ENCODE measurements at places on chromosomes 11 and 22. TPM values are rescaled to one million over a fixed set of nuclear protein-coding genes. Genes with fewer than 3 reads are reported as not detected.

The TMEM191C gene
- total RNA-seq: 1.2 TPM

The SYNGR1 gene
- 3.7 TPM for total RNA-seq

The AGBL2 gene
- total RNA-seq: 0.86 TPM

The RIMBP3B gene
- not detected for total RNA-seq

DNA sequence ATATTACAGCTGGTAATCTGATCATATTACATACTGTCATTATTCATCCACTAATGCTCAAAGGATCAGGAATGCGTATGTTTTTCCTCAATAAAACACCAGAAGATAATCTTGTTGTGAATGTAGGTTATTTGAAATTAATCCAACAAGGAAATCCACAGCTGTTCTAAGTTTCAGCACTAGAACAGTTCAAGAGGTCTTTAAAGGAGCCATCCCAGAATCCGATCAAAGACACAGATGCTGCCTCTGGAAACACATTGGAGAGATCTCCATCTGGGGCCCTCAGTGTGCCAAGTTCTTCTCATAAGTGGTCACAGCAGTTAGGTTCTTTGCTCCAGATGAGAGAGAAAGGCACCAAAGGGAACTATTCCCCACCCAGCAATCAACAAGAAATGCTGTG lies 1955.1 kb upstream of the RAG2 start:
- H3K36me3 ChIP-seq: no peaks in the 10 kb centered on the region
- no peak overlapping the region for H3K4me3 ChIP-seq
- H3K4me1 ChIP-seq: no peaks in the 10 kb centered on the region
- no peaks in the 10 kb centered on the region for H3K27me3 ChIP-seq
- no peak for DNase-seq

The APOBEC3G gene
- total RNA-seq: 5.1 TPM

- H3K4me3 ChIP-seq: no peak overlapping the region
- H3K27ac ChIP-seq: no peak overlapping the region
- no peaks in the 10 kb centered on the region for H3K27me3 ChIP-seq
- no peaks in the 10 kb centered on the region for H3K4me1 ChIP-seq
Observed at GRCh38 chr11:16956538-16957153, 57.6 kb downstream of the PLEKHA7 start.

GRCh38 chr11:57430952-57431351 lies 4.0 kb upstream of the SLC43A3 start:
- H3K36me3 ChIP-seq: no peaks in the 10 kb centered on the region
- H3K27me3 ChIP-seq: peaks cover 9% of the 10 kb centered on the region
- DNase-seq: no peak
- H3K4me1 ChIP-seq: peaks cover 12% of the 10 kb centered on the region

GRCh38 chr11:89490981-89491690 lies at the start of gene NOX4:
NOX4 (minus strand) TSS chr11:89491375; CDS start chr11:89491246, 129 bp downstream.
- no peaks in the 10 kb centered on the region for H3K36me3 ChIP-seq
- H3K27ac ChIP-seq: peak within 1 kb of the TSS; percentile 98
- DNase-seq: peak; percentile 89
- no peaks in the 10 kb centered on the region for H3K27me3 ChIP-seq
- peaks cover 34% of the 10 kb centered on the region for H3K4me1 ChIP-seq
- peak within 1 kb of the TSS; percentile 96 for H3K4me3 ChIP-seq

The MAPK8IP2 gene
- total RNA-seq: 0.37 TPM

DNA sequence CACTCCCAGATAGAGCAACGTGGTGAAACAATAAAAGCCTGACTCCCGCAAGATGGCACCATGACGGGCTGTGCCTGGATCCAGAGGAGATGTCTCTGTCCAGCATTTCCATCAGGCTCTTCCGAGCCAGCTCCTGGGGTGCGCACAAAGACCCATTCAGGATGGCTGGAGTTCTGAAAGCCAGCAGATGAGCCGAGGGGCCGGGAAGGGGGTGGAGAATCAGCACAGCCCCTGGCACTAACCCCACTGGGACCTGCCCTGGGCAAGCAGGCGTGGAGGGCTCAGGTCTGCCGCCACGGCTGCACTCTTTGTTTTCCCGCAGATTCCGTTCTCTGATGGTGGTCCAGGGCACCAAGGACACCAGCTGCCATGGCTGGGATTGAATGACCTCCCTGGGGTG lies 97.2 kb upstream of the BLID start:
- H3K27ac ChIP-seq: no peak overlapping the region
- peaks cover 12% of the 10 kb centered on the region for H3K4me1 ChIP-seq
- no peaks in the 10 kb centered on the region for H3K36me3 ChIP-seq
- DNase-seq: no peak

GRCh38 chr11:74754507-74755252 lies 6.0 kb downstream of the RNF169 start:
- H3K4me1 ChIP-seq: peaks cover 46% of the 10 kb centered on the region
- no peaks in the 10 kb centered on the region for H3K27me3 ChIP-seq
- H3K27ac ChIP-seq: peak overlapping the region; percentile 86
- H3K4me3 ChIP-seq: peak overlapping the region; percentile 14
- H3K36me3 ChIP-seq: no peaks in the 10 kb centered on the region

The DENND6B gene
- total RNA-seq: 2.9 TPM

GRCh38 chr22:39845529-39845928 lies 48.0 kb downstream of the ENTHD1 start:
- peaks cover 2% of the 10 kb centered on the region for H3K27me3 ChIP-seq
- H3K36me3 ChIP-seq: no peaks in the 10 kb centered on the region
- no peak for DNase-seq
- no peak overlapping the region for H3K27ac ChIP-seq
- no peaks in the 10 kb centered on the region for H3K4me1 ChIP-seq

The TMPRSS4 gene
- total RNA-seq: not detected

The LINC01488 gene
- not detected for total RNA-seq

DNA sequence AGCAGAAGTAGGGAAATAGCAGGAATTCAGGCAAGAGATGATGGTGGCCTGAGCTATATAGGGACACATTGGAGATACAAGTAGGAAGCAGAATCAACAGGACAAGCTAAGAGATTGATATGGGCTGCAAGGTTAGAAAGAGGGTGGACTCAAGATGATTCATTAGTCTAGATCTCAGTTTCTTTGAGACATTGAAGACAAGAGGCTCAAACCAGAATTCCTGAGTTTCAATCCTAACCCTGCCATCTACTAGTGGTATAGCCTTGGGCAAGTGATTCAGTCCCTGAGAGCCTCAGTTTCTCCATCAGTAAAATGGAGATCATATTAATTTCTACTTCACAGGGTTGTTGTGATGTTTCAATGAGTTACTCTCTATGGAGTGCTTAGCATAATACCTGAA lies 53.1 kb upstream of the NAV2 start:
- H3K4me3 ChIP-seq: no peak overlapping the region
- no peak for DNase-seq
- H3K27me3 ChIP-seq: no peaks in the 10 kb centered on the region
- H3K36me3 ChIP-seq: no peaks in the 10 kb centered on the region
- no peak overlapping the region for H3K27ac ChIP-seq

DNA sequence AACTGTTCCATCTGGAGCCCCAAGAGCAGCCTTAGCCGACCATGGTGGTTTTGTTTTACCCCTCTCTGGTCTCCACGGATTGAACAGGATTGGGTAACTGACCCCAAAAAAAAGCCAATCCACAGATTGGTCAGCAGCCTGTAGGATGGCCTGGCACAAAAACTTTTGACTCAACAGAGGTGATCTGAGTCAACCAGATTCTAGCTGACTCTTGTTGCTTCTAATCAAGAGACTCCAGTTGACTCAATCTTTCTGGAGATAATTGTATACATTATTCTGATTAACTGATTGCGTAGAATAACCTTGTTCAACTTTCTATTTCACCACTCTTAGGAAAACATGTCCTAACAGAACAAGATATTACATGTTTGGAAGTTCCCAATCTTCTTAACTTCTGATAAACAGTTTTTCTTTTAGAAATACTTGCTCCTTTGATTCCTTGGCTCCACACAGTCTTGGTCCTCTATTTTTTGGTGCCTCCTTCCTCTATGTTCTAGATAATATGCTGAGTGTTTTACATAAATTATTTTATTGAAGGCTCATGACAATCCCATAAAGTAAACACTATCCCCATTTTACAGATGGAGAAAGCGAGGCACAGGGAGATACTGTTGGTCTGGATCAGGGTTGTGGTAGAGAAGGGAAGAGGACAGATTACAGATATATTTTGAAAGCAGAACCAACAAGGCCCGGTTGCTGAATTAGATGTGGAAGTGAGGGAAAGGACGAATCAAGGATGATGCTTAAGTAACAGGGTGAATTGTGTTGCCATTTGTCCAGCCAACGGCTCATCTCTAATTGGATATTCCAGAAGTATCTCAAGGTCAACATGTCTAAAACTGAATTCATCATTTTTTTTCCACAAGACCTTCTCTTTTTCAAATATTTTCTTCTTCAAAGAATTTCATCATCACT lies 11.5 kb upstream of the ZC3H12C start:
- H3K27me3 ChIP-seq: no peaks in the 10 kb centered on the region
- H3K4me1 ChIP-seq: peaks cover 16% of the 10 kb centered on the region
- H3K27ac ChIP-seq: no peak overlapping the region

- H3K4me1 ChIP-seq: no peaks in the 10 kb centered on the region
- H3K27me3 ChIP-seq: no peaks in the 10 kb centered on the region
Observed at GRCh38 chr11:119460582-119460981, 37.6 kb upstream of the THY1 start.

DNA sequence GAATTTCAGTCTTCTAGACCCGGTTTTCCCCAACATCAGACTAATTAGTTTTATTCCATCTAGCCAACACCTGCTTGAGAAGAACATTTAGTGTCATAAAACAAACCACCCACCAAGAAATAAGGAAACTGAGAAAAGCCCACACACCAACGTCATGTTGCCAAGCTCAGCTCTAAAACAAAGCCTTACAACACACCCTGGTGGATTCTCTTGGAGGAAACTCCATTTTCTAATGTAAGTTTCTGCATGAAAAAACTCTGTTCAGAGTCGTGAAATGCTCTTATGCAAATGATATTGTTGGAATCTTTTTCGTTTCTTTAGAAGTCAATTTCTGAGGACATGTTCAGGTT lies 105.0 kb upstream of the RAG2 start:
- peaks cover 9% of the 10 kb centered on the region for H3K27me3 ChIP-seq
- DNase-seq: no peak
- H3K27ac ChIP-seq: no peak overlapping the region
- no peak overlapping the region for H3K4me3 ChIP-seq
- no peaks in the 10 kb centered on the region for H3K36me3 ChIP-seq

The CD6 gene
- total RNA-seq: not detected

All from endothelial cell of umbilical vein (primary cell).